ENCODE measurements at places on chromosomes 1 and 21.

- no peak for DNase-seq
These were observed 18.9 kb downstream of the HSF2BP start for GRCh38 chr21:43640400-43640799.

- no peak for DNase-seq
These were observed 5.2 kb downstream of the IRF2BP2 start for GRCh38 chr1:234604495-234605398.

DNA sequence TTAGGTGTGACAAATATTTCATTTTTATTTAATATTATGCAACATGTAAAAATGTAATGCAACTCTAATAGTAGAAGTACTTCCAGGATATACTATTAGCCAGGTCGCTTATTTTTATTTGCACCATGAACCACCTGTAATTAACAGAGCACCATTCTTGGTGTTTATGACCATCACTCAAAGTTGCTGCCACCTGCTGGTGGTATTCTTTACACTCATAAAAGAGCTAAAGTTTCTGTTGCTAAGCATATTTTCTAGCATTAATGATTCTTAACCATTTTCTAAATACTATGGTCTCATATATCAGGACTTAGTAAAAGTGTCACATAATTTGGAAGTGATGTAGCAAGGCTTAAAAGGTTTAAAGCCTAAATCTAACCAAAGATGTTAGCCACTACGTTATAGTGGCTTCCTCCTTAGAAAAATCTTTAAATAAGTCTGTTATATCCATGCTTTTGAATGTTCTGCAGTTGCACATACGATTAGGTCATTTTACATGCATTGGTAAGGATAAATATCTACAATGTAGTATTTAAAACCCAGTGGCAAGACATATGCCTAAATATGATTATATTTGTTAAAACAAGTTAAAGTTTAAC lies 244.5 kb downstream of the NEGR1 start:
- peak; percentile 32 for DNase-seq

DNA sequence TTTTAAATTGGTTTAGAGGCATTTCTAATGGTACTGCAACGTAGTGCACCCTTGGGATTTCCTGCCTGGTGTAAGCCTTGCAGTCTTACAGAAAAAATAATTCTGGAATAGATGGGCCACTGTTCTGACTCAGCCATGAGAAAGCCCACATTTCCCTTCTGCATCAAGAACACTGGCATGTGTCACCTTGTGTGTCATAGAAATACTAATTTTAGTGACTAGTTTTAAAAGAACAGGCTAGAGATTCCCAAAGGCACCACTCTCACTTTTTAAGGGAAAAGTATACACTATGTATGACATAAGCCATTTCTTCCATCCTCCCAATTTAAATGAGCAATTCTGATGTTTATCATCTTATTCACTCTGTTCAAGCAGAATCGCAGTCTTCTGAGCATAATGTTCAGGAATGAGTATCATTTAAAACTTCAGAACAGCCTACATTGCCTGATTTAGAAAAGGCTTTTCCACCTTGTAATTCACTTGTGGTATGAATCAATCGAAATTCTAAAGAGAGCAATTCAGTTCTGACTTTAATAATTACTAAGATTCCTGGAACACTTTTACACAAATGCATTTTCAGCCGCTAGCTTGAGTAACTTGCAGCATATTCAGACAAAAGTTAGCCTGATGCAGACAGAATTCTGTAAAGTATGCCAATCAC lies 18.8 kb downstream of the RGS13 start:
- peak; percentile 81 for DNase-seq

DNA sequence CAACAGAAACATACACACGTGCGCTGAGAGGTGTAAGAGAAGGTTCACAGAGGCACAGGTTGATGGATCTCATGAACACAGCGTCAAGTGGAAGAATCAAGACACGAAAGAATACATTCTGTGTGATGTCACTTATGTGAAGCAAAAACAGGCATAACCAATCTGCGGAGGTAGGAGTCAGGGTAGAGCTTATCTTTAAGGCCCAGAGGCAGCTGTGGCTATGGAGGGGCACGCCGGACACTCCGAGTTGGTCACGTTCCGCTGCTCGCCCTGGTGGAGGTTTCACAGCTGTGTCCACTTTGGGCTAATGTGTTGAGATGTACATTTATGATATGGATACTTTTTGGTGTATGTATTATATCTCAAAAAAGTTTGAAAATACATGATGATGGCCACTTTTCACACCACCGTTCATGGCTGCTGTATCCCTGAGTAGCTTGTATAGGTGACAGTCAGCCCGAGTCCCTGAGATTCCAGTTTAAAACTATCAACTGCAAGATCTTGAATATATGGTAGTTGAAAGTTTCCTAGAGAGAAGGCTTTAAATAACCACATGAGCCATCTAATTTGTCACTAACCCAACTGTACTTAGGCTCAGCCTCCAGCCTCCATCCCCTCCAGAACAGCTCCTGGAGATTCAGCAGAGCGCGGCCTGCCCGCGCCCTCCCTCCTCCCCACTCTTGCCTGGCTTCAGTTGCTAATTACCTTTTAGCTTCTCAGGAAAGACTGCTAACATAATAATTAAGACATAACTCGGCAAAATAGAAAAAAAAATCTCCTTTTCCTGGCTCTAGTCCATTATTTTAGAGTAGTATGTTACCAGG lies 6.7 kb upstream of the ADARB1 start:
- no peak for DNase-seq

- no peak for DNase-seq
These were observed 311.9 kb upstream of the PTBP2 start for GRCh38 chr1:96409689-96410088.

DNA sequence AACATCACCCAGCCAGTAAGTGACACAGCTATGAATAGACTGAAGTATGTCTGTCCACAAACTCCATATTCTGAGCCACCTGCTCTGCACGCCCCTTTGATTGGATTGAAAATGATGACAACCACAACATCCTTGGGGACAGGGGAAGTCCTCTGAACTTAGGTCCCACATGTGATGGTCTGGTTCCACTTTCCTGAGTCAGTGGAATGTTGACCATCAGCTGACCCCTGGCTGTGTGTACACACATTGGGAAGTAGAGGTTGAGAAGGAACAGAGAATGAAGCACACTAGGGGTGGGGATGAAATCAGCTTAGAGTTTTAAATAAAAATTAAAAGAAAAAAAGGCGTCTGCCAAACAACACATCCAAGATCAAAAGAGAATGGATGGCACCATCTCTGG lies 8.0 kb upstream of the DISP3 start:
- DNase-seq, result no peak

GRCh38 chr1:158149175-158149574 lies 31.5 kb upstream of the CD1D start:
- no peak for DNase-seq

GRCh38 chr1:3868464-3869006 lies 11.3 kb downstream of the DFFB start:
- DNase-seq, result no peak

GRCh38 chr1:234730770-234731568 lies 121.0 kb upstream of the IRF2BP2 start:
- peak; percentile 81 for DNase-seq

DNA sequence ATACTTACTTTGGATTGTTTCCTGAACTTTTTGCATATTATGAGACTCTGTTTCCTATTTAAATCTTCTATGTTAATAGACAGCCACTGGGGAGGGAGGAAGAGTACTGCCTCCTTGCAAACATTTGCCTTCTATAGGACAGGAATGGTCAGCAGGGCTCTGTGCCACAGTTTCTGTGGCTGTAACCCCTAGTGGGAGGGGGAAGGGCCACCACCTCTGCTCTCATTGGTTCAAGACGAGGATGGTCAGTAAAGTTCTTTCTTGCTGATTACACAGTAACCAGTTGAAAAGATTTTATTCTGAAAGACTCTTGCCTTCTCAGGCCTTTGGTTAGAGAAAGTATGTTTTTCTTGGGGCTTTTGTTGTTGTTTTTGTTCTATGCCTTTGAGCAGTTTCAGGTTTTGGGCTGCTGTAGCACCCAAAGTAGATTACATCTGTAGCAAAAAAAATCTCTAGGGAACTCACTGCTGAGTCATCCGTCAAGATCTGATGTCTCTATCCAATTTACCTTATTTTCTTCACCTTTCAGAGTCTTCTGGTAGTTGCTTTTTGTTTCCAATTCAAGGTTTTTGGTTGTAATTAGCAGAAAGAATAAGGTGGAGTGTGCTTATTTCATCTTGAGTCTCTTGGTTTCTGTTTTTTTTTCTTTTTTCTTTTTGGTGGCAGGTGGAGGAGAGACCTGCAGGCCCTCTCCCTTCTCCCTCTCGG lies 23.1 kb downstream of the SLC35A3 start:
- no peak for DNase-seq

GRCh38 chr1:97806326-97806725 lies 114.5 kb downstream of the DPYD start:
- no peak for DNase-seq

GRCh38 chr21:16086121-16086520 lies 356.3 kb downstream of the USP25 start:
- DNase-seq, result no peak

All from brain microvascular endothelial cell (primary cell).